ENCODE measurements at places on chromosomes 6 and 20.

DNA sequence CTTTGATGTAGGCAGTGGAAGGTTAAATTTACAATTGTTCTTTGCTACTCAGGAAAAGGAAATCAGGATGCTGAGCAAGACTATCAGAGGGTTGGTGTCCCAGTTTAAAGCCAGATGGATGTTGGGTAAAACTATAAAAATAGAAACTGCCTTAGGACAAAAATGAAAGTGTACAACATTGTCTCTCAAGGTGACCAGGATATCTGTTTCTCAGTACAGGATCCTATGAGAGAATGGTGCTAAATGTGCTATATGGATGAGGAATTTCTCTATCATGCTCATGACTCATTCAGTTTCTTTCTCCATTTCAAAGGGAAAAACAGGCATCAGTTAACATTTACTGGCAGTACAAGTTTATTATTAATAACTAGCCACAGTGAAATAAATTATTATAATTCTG is 534.2 kb upstream of the GJE1 start:
- DNase-seq: no peak

GRCh38 chr6:10977231-10977968 is 66.7 kb downstream of the ELOVL2 start:
- no peak for DNase-seq

DNA sequence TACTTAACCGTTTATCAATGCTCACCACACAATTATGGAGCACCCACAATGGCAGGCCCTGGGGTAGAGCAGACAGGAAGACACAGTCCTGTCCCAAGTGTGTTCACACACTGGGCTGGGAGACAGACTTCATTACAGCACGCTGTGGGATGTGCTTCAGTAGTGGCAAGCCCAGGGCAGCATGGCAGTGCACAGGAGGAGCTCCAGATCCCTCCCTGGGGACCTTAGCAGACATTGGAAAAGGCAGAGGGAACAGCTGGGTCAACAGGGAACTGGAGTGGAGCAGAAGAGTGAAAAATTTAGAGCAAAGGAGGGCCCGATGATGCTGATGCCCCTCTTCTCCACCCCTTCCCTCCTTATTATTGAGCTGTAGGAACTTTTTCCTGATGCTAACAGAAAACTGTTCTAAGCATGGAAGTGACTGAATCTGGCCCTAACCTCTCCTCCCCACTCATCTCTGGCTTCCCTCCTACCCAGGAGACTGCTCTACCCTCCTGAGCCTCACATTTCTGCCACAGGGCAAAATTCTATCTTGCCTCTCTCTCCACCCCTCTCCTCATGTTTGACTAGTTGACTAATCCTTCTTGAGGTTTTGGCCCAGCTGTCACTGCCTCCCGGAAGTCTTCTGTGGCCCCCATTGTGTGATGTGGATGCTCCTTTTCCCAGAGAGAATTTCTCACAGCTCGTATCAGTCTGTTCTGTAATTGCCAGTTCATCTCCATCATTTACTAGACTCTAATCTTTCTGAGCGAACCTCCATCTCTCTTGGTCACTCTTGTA is 41.3 kb upstream of the NOP56 start:
- DNase-seq: no peak

DNA sequence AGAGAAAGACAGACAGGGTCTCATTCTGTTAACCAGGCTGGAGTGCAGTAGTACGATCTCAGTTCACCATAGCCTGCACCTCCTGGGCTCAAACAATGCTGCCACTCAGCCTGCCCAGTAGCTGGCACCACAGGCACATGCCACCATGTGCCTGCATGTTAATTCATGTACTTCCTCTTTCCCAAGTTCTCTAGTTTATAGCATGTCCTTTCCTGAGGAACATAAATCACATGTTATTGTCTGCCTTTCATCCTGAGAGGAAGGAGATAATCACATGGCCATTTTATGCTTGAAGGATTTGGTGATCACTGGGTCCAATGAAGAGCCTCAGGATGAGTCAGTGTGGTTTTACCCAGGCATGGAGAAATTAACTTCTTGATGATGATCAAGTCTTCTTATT is 47.9 kb downstream of the COL11A2 start:
- DNase-seq: no peak

DNA sequence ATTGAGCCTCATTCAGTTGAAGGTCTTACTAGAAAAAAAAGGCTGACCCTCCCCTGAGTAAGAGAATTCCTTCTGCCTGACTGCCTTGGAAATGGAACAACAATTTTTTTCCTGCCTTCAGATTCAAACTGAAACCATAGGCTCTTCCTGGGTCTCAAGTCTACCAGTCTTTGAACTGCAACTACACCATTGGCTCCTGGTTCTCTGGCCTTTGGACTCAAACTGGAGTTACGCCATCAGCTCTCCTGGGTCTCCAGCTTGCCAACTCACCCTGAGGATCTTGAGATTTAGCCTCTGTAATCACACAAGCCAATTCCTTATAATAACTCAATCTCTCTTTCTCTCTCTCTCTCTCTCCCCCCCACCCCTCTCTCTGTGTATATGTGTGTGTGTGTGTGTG is 36.0 kb upstream of the SNX9 start:
- no peak for DNase-seq

DNA sequence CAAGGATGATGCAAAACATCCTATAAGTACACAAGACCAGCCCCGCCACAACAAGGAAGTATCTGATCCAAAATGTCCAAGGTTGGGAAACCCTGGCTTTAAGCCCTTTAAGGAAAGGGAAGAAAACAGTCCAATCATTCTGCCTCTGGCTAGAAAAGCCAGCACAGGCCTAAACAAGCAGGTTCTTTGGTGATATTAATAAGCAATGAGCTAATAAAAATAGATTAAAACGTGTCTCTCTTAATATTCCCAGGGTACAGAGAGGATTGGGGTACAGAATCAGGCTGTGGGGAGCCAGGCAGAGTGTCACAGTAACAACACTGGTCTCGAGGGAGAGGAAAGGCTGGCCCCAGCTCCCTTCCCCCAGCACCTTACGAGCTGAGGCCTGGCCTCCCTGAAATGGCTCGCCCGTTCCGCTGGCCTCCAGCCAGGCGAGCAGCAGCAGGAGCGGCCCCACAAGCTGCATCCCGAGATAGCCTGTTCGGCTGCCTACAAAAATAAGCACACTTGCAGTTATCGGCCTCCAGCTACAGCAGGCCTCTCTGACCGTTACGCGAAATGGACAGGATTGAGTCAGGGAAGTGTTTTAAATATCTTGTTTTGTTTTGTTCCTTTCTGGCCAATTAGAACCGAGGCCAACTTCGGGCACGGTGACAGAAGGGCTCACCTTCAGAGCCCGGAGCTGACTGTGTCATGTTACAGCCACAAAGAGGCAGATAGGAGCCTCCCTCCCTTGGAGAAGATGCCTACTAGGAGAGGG is 4.0 kb upstream of the ZMYND8 start:
- DNase-seq: peak; percentile 73

- DNase-seq: no peak
These were observed 626 bp downstream of the STX7 start for GRCh38 chr6:132512342-132512637.

DNA sequence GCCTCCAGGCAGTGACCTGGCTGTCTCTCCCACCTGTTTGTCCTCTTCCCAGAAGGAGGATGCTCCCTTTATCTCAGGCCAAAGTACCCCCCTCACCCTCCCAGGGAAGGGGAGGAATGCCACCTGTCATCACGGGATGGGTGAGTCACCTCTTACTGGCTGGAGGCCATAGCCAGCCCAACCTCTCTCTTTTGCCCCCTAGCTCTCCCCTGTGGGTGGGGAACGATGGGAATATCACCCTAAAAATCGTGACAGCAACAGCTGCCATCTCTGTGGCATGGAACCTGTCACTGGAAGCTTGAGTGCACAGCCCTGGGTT is 137.5 kb upstream of the PTPN1 start:
- no peak for DNase-seq

- no peak for DNase-seq
These were observed 4.9 kb downstream of the LAMA4 start for GRCh38 chr6:112249489-112249888.

- DNase-seq: no peak
These were observed 25.2 kb downstream of the FNDC1 start for GRCh38 chr6:159194421-159194820.

DNA sequence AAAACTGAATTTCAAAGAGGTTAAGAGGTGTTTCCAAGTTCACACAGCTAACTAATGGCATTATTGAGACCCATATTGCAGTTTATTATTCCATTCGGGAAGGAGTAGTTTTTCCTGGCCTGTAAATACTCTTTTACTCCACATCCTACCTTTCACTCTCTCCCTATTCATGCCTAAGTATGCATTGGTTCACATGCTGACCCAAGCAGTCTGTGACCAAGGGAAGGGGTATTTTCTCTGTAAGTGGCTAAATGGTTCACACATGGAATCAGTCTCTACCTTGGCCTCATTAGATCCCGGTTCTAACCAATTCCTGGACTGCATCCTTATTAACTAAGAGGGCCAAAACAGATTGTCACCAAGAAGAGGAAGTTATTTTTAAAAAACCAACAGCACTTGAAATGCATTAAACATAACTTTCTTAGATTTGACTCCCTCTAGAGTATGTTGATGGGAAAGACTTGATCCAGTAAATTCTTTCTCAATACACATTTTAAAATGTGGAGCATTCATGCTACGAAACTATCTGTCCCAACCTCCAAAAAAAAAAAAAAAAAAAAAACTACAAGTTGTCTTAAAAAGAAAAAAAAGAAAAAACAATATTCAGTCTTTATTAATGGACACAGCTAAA is 17.8 kb upstream of the RSPO3 start:
- DNase-seq: no peak

DNA sequence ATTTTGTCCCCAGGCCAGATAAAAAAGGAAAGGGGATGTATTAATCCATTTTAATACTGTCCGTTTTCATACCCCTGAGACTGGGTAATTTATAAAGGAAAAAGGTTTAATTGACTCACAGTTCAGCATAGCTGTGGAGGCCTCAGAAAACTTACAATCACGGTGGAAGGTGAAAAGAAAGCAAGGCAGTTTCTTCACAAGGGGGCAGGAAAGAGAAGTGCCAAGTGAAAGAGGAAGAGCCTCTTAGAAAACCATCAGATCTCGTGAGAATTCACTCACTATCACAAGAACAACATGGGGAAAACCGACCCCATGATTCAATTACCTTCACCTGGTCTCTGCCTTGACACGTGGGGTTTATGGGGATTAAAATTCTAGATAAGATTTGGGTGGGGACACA is 152.5 kb downstream of the IBTK start:
- DNase-seq: no peak

GRCh38 chr6:79301290-79301689 is 66.8 kb upstream of the HMGN3 start:
- DNase-seq: no peak

Data from WERI-Rb-1 (cell line).